Activated naive CD4-positive, alpha-beta T cell treated with anti-CD3 and anti-CD28 coated beads for 36 hours (primary cell): ENCODE measurements at places on chromosomes 2 and 18. TPM values are rescaled to one million over a fixed set of nuclear protein-coding genes. Genes with fewer than 3 reads are reported as not detected.
A peak's percentile ranks its signal among the peaks of the same experiment; 100 is the strongest.

DNA sequence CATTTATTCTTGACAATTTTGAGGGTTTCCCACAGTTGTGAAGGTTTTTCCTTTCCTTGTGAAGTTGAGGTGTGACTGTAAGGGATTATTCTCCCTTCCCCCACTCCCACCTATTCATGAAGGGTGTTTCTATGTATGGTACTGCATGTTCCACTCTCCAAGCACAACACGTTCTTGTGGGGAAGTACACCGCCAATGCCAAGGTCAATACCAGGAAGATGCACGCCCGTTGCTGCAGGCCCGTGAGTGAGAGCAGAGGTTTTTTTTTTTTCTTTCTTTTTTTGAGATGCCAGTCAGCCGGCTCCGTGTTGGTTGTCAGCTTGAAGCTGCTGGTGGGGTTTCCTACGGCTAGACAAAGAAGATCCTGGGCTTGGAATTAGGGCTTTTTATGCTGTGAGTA is 38.6 kb upstream of the EPHA4 start:
- no peaks in the 10 kb centered on the region for H3K36me3 ChIP-seq
- H3K4me1 ChIP-seq = no peaks in the 10 kb centered on the region
- DNase-seq = no peak
- no peak overlapping the region for H3K4me3 ChIP-seq
- H3K27me3 ChIP-seq = peaks cover 6% of the 10 kb centered on the region

- H3K4me3 ChIP-seq = no peak overlapping the region
- no peaks in the 10 kb centered on the region for H3K4me1 ChIP-seq
- no peak for DNase-seq
Measured at GRCh38 chr2:118294063-118294462, 205.8 kb downstream of the INSIG2 start.

DNA sequence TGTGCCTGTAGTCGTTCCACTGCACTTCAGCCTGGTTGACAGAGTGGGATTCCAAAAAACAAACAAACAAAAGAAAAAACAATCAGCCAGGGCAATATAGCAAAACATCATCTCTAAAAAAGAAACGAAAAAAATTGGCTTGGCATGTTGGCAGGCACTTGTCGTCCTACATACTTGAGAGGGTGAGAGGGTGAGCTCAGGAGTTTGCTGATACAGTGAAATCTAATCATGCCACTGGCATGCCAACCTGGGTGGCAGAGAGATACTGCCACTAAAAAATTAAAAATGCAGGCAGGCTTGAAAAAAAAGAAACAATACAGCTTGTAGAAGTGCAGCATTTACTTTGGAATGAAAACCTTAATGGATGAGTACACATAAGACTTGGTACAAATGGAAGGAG is 282.9 kb upstream of the RGPD4 start:
- H3K27ac ChIP-seq = no peak overlapping the region
- H3K27me3 ChIP-seq = no peaks in the 10 kb centered on the region
- DNase-seq = no peak
- no peak overlapping the region for H3K4me3 ChIP-seq

Gene RTP5
- total RNA-seq = not detected

Gene PIGN
- total RNA-seq = 22.6 TPM

DNA sequence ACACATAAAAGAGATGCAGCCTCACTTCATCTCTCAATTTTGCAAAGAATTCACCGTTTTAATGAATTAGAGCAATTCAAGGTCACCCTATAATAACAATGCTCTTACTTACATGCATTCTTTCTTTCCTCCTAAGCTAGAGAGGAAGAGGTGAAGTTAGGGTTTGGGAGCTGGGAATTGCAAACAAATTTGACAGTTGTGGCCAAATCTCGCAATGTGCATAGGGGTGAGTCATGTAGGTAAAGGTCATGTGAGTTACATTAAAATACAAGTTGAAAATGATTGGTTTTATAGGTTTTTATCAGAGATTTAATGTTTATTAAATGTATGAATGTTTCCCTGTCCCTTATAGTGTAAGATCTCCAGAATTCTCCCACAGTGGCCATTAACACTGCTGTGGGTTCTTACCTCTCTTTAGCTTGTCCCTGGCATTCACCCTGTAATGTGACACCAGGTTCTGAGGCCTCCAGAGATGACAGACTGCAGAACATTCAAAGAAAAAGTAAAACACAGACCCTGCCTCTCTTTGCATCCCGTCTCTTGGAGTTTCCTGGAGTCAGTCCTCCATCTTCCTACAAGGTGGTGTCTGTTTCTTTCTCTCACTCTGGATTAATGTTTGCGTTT is 53.7 kb upstream of the LGALSL start:
- no peaks in the 10 kb centered on the region for H3K4me1 ChIP-seq
- H3K36me3 ChIP-seq = no peaks in the 10 kb centered on the region
- DNase-seq = no peak
- no peak overlapping the region for H3K27ac ChIP-seq
- H3K27me3 ChIP-seq = no peaks in the 10 kb centered on the region

Gene SCYGR7
- total RNA-seq = not detected

Gene MOCOS
- total RNA-seq = not detected

DNA sequence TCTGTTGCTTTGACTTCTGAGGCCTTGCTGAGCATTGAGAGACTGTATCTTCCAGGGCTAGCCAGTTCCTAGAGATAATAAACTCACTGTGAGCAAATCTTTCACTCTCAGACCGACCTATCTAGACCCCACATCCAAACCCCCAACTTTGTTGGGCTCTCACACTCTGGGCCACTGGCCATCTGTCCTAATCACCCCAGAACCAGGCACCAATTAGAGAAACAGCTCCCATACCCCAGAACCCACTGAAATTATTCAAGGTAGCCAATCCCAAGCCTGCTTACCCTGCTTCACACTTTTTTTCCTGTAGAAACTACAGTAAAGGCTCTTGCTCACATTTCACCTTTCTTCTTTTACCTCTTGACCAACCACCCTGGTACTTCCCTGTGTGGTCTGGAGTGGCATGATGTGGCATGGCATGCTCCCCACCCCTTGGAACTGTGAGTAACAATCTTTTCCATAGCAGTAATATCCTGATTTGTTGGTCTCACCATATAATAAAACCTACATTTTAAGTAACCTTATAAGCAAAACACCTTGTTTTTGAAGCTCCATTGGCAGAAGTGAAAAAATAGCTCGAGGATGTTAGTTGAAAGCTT is 55.2 kb downstream of the ANKRD12 start:
- peaks cover 18% of the 10 kb centered on the region for H3K4me1 ChIP-seq
- DNase-seq = no peak
- no peaks in the 10 kb centered on the region for H3K27me3 ChIP-seq
- no peak overlapping the region for H3K4me3 ChIP-seq
- H3K36me3 ChIP-seq = peaks cover 24% of the 10 kb centered on the region

Gene KIAA1328
- total RNA-seq = 7.2 TPM

GRCh38 chr2:137764646-137765045 is 199.6 kb upstream of the HNMT start:
- H3K4me3 ChIP-seq = no peak overlapping the region
- no peak overlapping the region for H3K27ac ChIP-seq
- DNase-seq = no peak
- no peaks in the 10 kb centered on the region for H3K36me3 ChIP-seq

GRCh38 chr2:237479747-237480146 is 7.3 kb upstream of the MLPH start:
- no peaks in the 10 kb centered on the region for H3K36me3 ChIP-seq
- peaks cover 20% of the 10 kb centered on the region for H3K27me3 ChIP-seq
- H3K27ac ChIP-seq = no peak overlapping the region
- H3K4me3 ChIP-seq = no peak overlapping the region

GRCh38 chr2:236731767-236732580 is 162.3 kb downstream of the ACKR3 start:
- H3K36me3 ChIP-seq = no peaks in the 10 kb centered on the region
- no peak overlapping the region for H3K4me3 ChIP-seq
- no peaks in the 10 kb centered on the region for H3K4me1 ChIP-seq

- no peak overlapping the region for H3K27ac ChIP-seq
- H3K36me3 ChIP-seq = no peaks in the 10 kb centered on the region
- no peak overlapping the region for H3K4me3 ChIP-seq
- no peaks in the 10 kb centered on the region for H3K4me1 ChIP-seq
- peaks cover 5% of the 10 kb centered on the region for H3K27me3 ChIP-seq
- no peak for DNase-seq
Measured at GRCh38 chr18:5787936-5788335, 107.4 kb downstream of the TMEM200C start.

Gene RAD51AP2
- not detected for total RNA-seq

DNA sequence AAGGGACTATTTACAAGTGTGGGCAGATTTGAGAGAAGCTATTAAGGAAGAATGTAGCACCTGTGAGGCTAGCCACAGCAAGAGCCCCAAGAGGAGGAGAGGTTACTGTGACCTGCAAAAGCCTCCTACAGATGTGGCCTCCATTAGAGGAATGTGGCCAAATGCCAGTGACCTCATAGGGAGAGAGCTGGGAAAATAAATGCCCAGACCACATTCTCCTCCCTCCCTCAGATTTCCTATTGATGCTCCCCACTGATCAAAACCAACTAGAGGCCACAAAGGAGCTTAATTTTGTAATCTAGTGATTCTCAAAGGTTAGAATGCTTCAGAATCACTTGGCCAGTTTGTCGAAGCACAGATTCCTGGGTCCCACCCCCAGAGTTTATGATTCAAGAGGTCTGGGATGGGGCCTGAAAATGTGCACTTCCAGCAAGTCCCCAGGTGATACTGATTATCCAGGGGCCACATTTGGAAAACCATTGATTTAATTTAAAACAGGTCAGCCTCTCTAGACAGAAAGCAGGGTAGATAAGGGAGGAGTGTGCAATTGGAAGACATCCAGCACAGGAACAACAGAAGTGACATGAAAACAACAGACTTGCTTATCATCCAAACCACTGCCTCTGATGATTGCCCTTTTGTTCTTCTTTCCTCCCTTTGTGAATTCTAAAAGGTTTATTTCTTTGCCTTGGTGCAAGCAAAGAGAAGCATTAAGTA is 61.2 kb upstream of the RBBP8 start:
- DNase-seq = no peak
- peaks cover 10% of the 10 kb centered on the region for H3K27me3 ChIP-seq
- H3K4me3 ChIP-seq = no peak overlapping the region
- no peaks in the 10 kb centered on the region for H3K36me3 ChIP-seq

GRCh38 chr18:49709347-49709690 is 104.0 kb downstream of the ACAA2 start:
- no peaks in the 10 kb centered on the region for H3K36me3 ChIP-seq
- no peaks in the 10 kb centered on the region for H3K4me1 ChIP-seq
- DNase-seq = no peak
- H3K27me3 ChIP-seq = no peaks in the 10 kb centered on the region
- H3K27ac ChIP-seq = no peak overlapping the region
- no peak overlapping the region for H3K4me3 ChIP-seq

Gene G6PC2
- not detected for total RNA-seq

- no peaks in the 10 kb centered on the region for H3K4me1 ChIP-seq
- no peak overlapping the region for H3K27ac ChIP-seq
- H3K4me3 ChIP-seq = no peak overlapping the region
- H3K36me3 ChIP-seq = no peaks in the 10 kb centered on the region
Measured at GRCh38 chr2:172293952-172294351, 133.4 kb upstream of the ITGA6 start.

DNA sequence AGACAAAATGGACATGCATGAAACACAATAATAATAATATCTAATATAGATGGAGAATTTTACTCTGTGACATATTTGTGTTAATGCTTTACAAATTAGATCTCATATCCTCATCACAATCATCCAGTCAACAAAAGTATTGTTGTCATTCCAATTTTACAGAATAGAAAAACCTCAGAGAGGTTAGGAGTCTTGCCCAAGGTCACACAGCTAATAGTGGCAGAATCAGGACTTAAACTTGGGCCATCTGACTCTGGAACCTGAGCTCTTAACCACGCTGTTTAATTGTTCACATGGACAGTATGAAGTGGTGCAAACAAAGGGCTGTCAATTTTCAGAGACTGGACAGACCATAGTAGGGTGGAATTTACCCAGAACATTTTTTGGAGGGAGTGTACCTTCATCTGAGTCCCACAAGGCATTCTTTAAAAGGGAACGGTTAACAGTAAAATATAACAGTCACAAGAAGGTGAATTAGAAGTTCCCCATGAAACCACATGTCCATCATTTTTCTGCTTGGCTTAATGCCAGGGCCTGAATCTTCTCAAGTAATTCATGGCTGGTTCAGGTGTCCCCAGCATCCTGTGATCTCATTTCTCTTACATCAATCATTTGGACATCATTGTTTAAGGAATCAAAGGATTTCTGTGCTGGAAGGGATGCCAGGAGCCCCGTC is 35.4 kb upstream of the CCDC93 start:
- peaks cover 2% of the 10 kb centered on the region for H3K4me1 ChIP-seq
- DNase-seq = peak; percentile 12
- no peaks in the 10 kb centered on the region for H3K36me3 ChIP-seq
- H3K4me3 ChIP-seq = no peak overlapping the region

DNA sequence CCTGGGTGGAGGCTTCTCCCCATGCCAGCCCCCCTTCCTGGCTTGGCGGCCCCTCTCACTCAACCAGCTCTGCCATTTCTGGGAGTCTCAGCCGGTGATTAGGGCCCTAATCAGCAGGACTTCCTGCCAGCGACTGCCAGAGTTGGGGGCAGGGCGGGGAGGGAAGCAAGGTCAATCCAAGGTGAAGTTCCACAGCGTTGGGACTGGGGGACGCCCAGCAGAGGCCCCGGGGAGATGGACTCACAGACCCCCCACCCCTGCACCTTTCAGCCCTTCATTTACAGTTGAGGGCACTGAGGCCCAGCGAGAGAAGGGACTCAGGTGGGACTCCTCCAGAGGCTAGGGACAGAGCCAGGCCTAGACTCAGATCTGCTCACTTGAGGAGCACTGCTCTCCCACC is 65.3 kb downstream of the TNS1 start:
- no peaks in the 10 kb centered on the region for H3K36me3 ChIP-seq
- peaks cover 14% of the 10 kb centered on the region for H3K27me3 ChIP-seq
- H3K4me3 ChIP-seq = no peak overlapping the region
- no peak for DNase-seq

DNA sequence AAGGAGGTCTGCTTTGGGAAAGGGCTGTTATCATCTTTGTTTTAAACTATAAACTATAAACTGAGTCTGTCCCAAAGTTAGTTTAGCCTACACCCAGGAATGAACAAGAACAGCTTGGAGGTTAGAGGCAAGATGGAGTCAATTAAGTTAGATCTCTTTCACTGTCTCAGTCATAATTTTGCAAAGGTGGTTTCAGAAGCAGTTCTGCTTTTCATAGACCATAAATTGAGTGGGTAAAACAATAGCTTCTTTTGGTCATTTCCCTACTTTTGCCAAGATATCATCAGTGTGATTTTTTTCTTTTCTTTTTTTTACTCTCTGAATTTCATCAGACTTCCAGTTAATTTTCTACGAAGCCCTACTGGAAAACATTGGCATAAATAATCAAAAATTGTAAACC is 117.0 kb downstream of the AP1S3 start:
- no peak for DNase-seq
- H3K27ac ChIP-seq = no peak overlapping the region
- no peaks in the 10 kb centered on the region for H3K36me3 ChIP-seq
- no peak overlapping the region for H3K4me3 ChIP-seq
- no peaks in the 10 kb centered on the region for H3K4me1 ChIP-seq
- peaks cover 3% of the 10 kb centered on the region for H3K27me3 ChIP-seq

DNA sequence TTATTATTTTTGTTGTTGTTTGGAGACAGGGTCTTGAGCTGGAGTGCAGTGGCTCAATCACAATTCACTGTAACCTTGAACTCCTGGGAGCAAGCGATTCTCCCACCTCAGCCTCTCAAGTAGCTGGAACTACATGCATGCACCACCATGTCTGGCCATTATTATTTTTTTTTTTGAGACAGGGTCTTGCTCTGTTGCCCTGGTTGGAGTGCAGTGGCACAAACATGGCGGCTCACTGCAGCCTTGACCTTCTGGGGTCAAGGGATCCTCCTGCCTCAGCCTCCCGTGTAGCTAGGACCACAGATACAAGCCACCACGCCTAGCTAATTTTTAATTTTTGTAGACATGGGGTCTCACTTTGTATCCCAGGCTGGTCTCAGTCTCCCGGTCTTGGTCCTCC is 20.0 kb upstream of the XPO1 start:
- no peak for DNase-seq
- no peaks in the 10 kb centered on the region for H3K27me3 ChIP-seq
- no peak overlapping the region for H3K4me3 ChIP-seq
- no peaks in the 10 kb centered on the region for H3K4me1 ChIP-seq

Gene UGT1A3
- total RNA-seq = not detected

Gene LYG2
- not detected for total RNA-seq
